Stimulated activated CD4-positive, alpha-beta T cell treated with anti-CD3 and anti-CD28 coated beads, Interleukin-1b, Interleukin-23, amount 100 ng/mL, for 24 hours (primary cell): ENCODE measurements at places on chromosomes 12 and 14.

- no peak for DNase-seq
Measured at GRCh38 chr12:120292411-120292660, 633 bp upstream of the RNU4-2 start.

DNA sequence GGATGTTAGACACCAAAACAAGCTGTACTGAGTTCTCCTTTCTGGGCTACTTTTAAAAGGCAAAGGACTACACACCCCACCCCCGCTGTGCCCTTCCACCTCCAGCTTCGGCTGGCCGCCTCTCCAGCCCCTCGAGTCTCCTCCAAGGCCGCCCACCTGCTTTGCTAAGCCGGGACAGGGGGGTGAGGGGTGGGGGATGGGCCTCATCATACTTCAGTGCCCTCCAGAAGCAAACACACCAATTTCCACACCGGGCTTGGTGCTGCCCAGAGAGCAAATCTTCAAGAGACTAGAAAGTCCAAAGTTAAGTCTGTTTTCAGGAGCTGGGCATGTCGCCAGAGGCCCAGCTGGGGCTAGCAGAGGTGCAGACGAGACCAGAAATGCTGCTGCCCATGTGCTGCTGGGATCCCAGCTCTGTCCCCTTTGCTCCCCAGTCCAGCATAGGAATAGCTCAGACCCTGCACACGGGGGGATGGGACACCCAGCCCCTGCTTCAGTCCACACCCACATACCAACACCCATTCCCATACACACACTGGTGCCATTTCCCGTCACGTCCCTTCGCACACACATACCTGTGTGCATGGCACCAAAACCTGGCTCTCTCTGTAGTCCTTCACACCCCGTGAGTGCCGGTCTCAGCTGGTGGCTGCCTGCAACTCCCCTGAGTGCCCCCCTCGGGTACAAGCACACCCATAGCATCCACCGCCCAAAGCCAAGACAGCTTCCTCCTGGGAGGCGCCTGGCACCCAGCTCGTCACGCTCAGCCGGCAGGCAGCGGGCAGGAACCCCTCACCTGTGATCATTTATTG is 1.0 kb downstream of the SLC6A12 start:
- no peak for DNase-seq

DNA sequence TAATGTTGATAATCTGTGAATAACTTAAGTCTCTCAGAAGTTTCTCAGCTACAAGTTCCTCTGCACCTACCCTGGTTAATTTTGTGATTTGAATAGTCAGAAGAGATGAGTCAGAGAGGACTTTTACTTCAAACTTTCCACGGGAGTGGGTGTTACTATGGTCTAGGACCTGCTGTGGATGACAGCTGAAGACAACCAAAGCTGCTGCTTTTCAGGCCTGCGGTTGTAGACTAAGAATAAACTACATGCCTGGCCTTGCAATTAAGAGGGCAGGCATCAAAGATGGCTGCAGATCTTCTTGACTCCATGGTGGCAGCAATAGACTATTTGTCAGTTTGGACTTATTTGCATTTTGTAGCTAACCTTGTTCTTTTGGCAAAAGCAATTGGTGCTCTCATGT is 227.1 kb upstream of the KRR1 start:
- DNase-seq, result peak; percentile 10

GRCh38 chr12:103462675-103463074 is 33.1 kb downstream of the C12orf42 start:
- no peak for DNase-seq

DNA sequence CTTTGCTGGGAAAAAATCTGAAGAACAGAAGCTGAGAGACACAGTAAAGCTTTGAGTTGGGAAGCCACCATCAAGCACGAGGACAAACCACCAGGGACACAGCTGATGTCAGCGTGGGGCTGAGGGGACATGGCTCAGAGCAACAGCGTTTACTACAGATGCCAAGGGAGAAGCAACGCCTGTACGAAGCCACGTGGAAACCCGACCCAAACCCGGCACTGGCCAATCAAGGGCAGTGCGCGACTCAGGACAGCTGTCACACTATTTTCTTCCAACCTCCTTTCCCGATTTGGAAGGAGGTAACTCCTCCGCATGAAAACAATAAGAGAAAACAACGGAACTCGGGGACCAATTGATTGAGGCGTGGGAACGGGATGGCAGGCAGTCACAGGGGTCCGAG is 20.2 kb upstream of the CHGA start:
- DNase-seq, result no peak
